ENCODE measurements at places on chromosomes 11 and 22.

- DNase-seq = no peak
These were observed 18.1 kb downstream of the LRP4 start for GRCh38 chr11:46900091-46900746.

DNA sequence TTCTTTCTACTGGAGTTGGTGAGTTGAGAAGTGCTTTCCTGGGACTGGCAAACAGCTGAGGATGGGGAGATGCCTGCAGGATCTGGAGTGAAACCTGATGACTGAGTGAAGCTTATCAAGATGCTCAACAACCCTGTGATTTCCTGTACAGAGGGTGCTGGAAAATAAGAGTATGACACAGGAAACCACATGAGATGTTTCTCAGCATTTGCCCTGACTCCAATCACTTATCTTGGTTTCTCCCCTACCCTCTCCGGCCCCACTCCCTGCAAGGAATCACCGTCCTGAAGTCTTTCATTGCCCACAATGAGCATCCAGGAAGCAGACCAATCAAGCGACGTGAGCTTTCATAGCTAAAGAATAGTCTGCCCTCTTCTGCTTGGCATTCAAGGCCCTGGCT lies at the start of gene MRGPRX2:
TSS of gene MRGPRX2 (minus strand) at position 89 of the 400 bp plus-strand sequence. CDS start 4,315 bp downstream, outside the sequence.
- no peak for DNase-seq

DNA sequence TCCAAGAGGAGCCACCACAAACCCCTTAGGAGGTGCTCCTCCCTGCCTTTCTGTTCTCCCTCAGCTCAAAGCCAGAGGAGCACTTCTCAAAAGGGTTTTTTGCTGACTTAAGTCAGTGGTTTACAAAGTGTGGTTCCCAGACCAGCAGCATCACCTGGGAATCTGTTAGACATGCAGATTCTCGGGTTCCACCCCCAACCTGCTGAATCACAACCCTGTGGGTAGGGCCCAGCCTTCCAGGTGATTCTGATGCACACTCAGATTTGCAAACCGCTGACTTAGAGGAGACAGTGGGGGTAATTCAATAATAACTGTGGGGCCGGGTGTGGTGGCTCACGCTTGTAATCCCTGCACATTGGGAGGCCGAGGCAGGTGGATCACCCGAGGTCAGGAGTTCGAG lies 22.8 kb downstream of the CREB3L1 start:
- DNase-seq = no peak

DNA sequence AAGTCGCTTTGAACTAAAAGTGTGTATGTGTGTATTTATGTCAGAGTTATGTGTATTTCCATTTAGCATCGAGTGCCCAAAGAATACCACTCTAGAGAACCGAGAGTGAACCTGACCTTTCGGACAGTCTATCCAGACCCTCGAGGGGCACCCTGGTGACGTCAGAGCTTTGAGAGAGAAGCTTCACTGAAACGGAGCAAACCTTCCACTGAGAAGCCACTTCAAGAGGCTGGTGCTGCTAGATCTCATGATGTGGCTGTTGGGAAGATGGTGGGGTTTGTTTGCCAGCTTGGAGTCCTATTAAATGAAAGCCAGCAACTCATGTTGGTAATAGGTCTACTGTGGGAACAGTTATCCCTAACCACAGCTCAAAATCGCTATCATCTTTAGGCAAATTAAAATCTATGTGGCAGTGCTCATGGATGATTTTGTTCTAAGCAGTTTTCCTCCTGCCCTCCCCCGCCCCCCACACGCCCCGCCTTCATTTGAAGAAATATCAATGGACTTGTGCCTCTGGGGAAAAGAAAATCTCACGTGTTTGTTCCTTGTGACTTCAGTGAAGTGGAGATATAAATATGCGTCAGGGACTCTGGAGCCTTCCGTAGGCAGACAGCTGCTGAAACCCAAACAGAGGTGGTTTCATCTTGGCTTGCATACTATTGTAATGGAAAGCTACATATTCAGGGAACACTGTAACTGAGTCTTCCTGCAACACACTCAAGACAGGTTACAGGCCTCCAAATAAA lies 22.4 kb upstream of the C11orf96 start:
- DNase-seq = no peak

DNA sequence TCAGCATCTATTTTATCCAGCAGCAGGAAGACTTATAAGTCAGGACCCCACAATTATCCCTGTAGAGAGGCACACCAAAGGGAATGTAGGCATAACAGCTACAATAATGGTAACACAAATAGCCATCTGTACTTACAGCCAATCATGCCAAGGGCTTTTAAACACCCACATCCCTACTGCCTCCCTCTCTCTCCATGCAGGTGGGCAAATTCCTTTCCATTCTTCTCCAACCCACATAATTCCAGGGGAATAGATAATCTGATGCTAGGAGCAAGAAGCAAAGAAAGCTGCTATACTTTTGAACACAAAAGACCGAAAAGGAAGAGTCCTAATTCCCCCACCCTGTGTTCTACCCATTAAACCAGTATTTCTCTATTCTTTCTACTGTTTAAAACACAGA lies 46.7 kb downstream of the RBFOX2 start:
- DNase-seq = no peak

DNA sequence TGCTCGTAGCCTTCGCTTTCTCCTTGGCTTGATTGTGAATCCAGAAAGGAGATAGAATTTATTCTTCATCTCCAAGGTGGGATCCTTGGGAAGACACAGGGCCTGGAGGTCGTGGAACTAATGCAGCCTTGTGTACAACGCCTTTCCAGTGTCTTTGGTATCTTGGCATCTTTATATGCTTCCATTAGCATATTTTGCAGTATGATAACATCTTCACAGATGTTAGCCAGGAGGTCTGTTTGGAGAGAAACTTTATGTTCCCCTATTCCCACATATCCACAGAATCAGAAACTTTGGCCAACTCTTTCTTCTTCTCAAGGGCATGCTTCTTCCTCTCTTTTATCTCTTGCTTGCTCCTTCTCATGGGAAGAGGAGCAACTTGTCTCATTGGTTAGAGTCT lies 101.2 kb downstream of the TRIM44 start:
- no peak for DNase-seq

DNA sequence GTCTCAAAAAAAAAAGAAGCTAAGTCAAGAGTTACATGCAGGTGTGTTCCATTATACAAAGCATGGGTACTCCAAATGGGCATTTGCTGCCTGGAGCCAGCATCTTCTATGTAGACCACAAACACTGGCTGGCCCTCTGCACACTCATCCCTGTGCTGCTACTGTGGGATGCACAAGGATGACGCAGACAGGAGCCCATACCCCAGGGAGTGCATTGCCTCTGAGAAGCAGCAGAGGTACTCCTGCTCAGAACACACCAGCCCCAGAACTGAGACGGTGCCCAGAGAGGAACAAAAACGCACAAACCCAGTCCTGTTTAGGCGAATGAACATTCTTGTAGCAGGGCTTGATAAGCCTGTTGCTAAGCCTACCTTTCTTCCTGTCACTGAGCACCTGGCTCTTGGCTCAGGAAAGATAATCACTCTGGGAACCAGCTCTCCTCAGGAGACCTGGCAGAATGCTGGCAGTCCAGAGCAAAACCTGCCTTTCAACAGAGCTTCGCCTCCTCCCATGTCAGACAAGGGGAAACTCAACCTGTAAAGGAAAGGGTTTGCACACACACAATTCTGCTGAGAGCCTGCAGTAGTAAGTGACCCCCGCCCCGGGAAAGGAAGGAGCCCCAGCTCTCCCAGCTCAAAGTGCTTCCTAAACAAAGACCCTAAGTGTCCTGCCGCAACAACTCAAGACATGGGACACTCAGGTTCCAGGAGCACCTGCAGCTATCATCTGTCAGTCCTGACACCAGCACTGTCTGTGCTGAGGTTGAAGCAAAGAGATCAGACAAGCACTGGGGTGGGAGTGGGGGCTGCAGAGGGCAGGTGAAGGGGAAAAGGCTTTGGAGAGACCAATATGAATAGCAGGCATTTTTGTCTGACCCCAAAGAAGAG lies 145.7 kb downstream of the TENM4 start:
- DNase-seq = no peak
